ENCODE measurements at places on chromosomes 2 and 18.

DNA sequence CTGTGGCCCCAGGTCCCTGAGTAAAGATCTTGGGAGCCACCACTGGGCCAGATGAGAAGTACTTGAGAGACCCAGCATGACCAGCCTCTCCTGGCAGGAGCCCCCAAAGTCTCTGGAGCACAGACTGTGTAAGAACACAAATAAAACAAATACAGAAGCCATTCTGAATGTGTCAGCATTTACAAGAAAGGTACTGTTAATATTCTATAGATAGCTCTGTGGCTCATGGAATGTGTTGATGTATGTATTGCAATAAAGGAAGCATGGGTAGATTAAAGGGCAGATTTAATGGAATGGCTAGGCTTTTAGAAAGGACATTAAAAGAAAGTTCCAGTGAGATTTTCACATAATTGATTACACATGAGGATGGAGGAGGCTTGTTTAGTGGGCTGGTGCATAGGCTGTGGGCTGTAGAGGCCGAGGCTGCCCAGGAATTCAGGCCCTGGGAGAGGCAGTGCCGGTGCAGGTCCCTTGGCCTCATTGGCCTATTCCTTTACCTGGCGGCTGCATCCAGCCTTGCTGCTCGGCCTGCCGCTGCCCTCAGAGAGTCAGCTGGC lies 127.7 kb upstream of the DLX2 start:
- no peak for DNase-seq

- DNase-seq = no peak
These were observed 20.4 kb downstream of the PKP4 start for GRCh38 chr2:158477202-158477601.

DNA sequence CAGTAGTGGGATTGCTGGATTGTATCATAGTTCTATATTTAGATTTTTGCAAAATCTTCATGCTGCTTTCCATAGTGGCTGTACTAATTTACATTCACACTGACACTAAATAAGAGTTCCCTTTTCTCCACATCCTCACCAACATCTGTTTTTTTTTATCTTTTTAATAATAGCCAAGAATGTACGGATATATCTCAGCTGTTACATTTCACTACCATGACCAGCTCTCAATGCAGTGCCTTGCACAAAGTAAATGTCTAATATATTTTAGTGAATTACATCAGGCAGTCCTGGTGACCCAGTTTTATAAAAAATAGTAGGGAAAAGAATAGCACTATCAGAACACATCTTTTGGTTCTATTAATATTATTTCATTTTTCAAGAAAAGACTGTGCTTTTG lies 161.8 kb downstream of the LNPK start:
- DNase-seq = no peak

DNA sequence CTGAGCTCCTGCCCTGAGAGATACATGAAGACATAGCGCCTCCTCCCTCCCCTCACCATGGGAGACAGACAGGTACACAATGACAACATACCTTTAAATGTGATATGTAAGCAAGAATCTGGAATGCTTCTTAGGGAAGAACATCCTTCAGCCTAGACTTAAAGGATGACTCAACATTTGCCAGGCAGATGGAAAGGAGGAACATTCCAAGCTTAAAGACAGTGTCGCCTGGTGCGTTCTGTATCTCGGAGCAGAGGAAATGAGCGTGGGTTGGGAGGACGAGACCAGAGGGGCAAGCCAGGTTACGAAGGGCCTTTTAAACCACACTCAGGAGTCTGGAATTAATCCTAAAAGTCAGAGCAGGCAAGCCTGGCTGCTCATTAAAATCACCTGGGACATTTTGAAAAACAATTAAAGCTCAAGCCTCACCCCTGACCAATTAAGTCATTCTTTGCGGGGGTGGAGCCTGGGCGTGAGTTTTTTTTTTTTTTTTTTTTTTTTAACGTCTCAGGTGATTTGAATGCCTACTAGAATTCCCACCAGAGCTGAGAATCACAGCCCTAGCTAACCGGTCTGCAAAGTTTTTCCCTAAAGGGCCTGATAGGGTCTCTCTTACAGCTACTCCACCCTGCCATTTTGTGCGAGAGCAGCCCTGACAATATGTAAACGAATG lies 131.2 kb upstream of the SEC11C start:
- no peak for DNase-seq

DNA sequence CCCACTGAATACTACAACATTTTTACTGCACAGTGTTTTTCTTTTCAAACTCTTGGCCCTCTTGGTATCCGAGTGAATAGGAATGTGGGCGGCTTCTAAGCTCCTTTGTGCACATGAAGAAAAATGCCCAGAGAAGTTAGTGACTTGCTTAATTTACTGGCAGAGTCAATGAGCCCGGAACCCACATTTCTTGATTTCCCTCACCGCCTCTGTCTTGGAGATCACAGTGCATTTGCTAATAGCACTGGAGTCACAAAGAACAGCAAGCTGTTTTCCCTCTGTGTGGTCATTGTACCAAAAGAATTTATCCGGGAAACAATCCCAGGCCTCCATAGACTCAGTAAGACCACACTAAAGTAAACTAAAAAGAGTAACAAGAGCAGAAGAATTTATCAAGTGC lies 18.9 kb downstream of the STON1 start:
- no peak for DNase-seq

DNA sequence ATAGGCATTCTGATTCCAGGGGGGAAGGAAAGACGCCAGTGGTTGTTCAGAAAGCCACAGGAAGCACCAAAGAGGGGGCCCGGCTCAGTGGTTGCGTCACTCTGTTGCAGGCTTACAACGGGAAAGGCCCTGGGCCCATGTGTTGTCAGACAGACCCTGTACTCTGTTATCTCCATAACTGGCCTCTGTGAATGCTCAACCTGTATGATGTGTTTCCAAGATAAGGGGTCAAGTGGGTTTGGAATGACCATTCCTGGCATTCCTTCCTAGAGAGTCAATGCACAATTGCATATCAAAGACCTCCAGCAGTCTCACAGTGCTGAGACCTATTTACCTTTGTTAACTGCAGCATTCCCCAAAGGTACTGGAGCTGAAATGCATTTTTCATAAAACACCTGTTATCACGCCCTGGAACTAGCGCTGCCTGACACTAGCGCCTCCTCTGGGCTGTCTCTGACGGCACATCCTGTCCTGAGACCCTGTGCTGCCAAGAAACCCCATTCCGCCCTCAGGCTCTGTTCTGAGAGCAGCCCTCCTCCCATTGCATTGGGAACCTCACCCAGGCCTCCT lies 13.2 kb upstream of the LRRFIP1 start:
- DNase-seq = no peak

DNA sequence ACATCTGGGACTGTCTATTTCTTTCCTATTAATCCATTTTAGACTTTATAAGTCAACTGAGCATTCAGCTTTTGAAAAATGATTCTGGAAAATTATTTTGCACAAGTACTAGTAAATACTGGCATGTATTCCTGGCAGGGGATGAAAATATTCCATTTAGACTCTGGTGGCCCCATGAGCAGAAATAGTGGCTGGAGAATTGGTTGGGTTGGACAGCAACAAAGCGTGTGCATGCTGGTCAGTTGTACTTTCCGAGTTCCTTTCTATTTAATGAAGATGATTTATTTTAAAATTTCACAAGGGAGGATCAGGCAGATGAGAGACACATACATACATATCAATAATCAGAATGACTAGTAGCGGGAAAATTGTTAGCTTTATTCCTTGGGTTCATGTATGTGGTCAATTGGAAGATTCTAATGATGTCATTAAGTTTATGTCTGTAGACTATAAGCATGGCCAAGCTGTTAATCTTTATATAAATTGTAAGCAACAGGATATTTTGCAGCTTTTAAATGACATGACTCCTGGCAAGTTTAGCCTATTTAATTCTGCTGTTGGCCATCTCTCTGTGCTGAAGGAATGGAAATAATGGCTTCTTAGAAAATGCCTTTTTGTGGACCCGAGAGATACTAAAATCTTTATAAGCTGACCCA lies 541.6 kb downstream of the SLC4A3 start:
- no peak for DNase-seq

DNA sequence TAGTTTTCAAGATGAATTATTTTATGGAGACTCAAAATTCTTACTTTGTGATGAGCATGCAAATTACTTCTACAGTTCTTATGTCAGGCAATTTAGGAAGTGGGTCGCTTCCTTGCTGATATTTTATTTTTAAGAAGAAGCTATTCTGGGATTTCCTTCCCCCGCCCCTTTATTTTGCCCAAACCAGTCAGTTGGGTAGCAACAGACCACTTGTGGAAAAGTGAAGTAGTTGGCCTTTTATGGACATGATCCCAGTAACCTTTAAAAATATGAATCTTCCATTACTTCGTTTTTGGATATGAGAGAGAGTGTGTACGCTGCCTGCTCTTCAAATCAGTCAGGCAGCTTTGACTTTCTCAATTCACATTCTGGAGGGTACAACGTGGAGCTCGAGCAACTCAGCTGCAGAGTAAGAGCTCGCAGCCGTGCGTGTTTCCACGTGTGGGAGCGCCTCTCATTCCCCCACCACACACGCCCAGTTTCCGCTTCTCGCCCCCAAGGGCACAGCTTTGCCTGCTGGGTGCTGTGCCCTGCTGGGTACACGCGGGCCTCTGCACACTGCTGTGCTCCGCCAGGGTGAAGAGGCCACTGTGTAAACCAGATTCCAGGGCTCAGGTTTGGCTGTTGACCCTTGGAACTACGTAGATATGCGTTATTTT lies 92.6 kb downstream of the ITGB1BP1 start:
- DNase-seq = no peak

DNA sequence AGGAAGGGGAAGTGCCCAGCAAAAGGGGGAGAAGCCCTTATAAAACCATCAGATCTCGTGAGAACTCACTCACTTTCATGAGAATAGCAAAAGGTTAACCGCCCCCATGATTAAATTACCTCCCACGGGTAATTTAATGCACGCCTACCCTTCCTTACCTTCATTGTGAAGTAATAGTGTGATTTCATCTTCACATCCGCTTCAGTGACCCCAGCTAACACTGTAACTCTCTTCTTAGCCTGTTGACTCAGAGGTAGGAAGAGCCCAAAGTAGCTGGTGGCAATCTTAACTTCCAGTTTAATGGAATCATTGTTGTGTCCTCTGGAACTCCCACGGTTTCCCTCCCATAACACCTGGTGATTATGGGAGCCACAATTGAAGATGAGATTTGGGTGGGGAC lies 120.5 kb downstream of the GULP1 start:
- DNase-seq = no peak

DNA sequence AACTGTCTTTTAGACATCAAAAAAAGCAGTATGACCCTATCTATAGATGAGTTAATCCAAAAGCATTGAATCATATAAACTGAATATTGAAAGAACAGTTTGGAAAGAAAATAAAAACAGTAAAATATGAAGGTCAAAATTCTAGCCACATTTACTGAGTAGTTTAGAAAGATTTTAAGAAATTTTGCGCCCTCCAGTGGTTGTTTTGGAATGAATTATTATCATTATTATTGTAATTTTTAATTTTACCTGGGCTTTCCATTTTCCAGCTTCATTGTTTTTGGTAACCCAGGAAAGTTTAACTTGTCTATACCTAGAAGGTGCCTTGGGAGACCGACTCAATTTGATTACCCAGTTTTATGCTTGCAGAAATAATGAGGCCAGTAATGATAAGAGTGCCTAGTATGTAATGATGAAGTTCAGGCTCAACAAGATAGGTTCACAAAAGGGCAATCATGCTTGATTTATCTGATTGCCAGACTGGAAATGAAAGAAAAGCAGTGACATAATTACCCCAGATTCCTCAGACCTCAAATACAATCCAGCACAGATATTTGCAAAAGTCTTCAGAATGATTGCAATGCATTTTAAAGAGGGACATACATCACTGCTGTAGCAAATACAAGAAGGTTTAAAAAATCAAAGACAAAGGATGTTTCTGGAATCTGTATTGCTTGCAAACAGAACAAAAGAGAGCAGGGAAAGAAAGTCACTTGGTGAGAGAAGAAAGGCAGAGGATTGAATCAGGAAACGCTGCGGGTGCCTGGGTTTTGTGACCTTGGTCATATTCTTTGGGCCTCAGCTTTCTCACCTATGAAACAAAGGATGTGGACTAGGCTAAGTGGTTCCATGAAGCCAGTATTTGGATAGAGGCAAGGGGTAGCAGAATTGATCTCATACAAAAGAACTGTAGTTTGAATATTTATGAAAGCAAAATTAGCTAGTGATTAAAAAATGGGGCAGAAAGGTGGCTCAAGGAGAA lies 153.8 kb downstream of the MAP2 start:
- DNase-seq = no peak

DNA sequence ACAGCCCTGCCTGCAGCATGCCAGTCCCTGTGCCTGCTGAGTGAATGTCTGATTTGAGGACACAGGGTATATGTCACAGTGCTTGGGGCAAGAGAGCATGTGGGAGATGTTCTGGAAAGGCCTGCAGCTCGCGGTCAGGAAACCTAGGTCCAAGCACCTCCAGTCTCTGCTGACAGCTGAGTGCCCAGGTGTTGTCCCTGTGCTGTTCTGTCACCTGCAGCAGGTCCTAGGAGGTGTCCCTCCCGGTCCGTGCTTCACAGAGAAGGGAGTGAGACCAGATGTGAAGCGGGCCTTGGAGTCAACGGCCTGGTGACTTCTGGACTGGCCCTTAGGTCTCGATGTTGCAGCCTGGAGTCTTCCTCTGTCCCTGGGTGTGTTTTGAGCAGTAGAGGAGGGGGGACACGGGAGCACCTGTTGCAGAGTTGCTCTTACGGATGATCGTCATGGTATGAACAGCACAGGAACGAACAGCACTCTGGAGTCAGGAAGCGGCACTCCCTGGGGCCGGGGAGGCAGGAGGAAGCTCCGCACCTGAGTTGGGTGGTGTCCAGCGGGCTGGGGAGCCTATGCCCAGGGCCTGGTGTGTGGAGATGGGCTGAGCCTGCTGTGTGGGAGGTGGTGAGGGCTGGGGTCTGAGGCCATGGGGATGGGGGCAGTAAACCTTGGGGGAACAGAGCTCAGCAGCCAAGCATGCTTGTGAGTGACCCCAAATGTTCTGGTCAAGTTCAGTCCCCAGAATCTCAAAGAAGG lies 21.6 kb upstream of the ARHGEF4 start:
- no peak for DNase-seq

GRCh38 chr2:108565778-108566375 lies 31.6 kb downstream of the LIMS1 start:
- DNase-seq = no peak

DNA sequence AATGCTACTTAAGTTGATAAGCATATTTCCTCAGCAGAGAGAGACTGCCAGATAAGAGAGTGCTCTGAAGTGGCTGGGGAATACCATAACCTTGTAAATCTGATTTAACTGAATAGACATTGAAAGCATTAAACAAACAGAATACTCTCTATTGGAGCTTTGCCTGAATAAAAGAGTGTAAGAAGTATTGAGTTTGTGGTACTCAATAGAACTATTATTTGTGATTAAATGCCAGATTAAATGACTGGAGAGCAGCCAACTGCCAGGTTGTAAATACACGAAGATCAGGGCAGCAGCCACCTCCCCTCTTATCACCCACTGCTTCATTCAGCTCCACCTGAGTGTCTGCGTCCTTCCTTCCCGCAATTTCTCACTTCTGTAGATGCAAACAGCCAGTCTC lies 373.6 kb downstream of the DCDC2C start:
- DNase-seq = no peak

GRCh38 chr18:61738042-61738441 lies 154.8 kb downstream of the RNF152 start:
- DNase-seq = no peak

Data from stimulated activated CD4-positive, alpha-beta T cell treated with anti-CD3 and anti-CD28 coated beads, Interleukin-1b, Interleukin-23, amount 100 ng/mL, for 4 hours (primary cell).